ENCODE measurements at places on chromosomes 1 and 21.

- no peak for DNase-seq
Observed at GRCh38 chr1:223253916-223254315, 110.1 kb downstream of the SUSD4 start.

DNA sequence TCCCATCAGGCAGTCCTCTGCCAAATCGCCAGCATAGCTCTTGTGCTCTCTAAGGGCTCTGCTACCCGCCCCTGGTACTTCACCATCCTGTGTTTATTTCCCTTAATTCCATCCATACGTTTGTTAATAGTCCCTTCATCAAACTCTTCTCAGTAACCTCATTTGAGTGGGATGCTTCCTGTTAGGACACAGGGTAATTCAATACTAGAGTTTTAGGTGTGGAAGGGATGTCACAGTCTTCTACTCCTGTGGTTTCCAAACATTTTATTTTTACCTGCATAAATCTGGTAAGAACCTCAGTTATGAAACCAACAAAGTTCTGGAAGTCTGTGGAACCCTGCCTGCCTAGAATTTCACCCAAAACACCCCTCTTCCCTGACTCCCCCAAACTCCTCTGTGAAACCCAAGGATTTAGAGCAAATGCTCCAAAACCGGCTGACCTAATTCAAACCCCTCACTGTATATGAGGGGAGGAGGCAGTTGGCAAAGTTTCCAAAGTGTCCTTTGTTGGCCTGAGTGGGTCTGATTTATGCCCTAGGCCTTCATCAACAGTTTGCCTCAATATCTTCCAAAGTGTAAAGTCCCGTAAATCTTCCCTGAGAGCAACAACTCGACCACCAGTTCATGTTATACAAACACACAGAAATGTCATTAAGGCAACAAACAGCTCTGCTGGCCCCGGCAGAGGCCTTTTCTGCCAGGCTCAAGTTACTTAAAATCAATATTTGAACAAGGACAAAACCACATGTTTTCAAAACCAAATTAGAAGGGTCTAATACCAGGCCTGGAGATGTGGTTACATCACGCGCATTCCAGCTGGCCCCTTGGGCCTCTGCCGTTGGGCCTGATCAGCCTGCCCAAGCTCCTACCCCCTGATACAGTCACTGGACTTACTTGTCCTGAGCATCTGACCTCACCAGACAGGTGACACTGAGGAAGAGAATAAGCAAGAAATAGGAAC is 82.4 kb upstream of the FGGY start:
- DNase-seq = no peak

GRCh38 chr1:8706291-8706690 is 111.1 kb downstream of the RERE start:
- no peak for DNase-seq

DNA sequence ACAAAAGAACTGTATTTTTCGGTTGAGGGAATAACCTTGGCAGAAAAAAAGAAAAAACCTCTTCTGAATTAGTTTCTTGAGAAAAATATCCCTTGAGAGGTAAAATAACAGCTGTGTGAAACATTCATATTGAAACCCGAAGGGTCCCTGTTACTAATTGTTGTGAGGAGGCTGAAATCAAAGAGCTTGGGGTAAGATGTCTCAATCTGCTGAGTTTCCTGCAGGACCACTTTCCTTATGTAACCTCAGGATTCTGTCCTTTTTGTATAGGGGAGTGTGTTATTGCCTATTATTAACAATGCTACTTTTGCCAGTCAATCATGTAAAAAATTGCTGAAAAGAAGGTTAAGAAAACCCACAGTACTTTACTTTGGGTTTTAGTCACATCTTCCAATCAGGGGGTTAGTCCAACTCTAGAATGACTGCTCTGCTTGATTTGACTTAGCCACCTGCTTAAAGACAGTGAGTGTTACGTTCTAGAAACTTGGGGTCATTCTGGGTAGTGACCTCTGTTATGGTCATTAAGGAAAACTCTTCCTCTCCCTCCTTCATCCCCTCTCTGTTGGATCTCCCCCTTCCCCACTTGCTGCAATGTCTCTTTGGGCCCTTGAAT is 138.8 kb downstream of the GIPC2 start:
- no peak for DNase-seq

DNA sequence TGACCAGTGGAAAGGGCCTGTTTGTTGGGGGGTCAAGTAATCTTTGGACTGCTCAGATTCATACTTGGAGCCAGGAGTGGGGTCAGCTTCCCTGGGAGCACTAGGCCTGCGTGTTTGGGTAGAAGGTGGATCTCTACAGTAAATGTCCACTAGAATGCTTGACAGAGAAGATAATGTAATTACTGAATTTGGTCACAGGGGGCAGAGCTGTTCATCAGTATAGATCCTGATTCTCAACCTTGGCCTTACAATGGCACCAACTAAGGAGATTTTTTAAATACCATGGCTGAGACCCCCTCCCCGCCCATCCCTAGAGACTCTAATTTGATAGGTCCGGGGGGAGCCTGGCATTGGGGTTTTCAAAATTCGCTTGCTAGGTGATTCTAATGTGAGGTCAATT is 217.5 kb upstream of the PLXNA2 start:
- no peak for DNase-seq

GRCh38 chr1:45499415-45499769 is 481 bp downstream of the CCDC163 start:
- DNase-seq = no peak

- no peak for DNase-seq
Observed at GRCh38 chr21:45129189-45129923, 55.0 kb downstream of the ADARB1 start.

Measured in stimulated activated CD8-positive, alpha-beta memory T cell treated with anti-CD3 and anti-CD28 coated beads, Interleukin-2, amount 100 ng/mL, for 1 hour (primary cell).